Stimulated activated naive B cell treated with anti-CD40 and anti-IgM and Interleukin-4, amounts not matched to agents 10 μg/mL and 1 μg/mL and 100 μg/mL, for 72 hours (primary cell): ENCODE measurements at places on chromosomes 12 and 14.
A peak's percentile ranks its signal among the peaks of the same experiment; 100 is the strongest.

- no peak for DNase-seq
Observed at GRCh38 chr12:644818-645552, 18.3 kb downstream of the NINJ2 start.

GRCh38 chr12:80707126-80707829 is at the start of gene MYF6:
Gene MYF6 (plus strand): TSS chr12:80707634. CDS start chr12:80707720, 86 bp downstream.
- no peak for DNase-seq

DNA sequence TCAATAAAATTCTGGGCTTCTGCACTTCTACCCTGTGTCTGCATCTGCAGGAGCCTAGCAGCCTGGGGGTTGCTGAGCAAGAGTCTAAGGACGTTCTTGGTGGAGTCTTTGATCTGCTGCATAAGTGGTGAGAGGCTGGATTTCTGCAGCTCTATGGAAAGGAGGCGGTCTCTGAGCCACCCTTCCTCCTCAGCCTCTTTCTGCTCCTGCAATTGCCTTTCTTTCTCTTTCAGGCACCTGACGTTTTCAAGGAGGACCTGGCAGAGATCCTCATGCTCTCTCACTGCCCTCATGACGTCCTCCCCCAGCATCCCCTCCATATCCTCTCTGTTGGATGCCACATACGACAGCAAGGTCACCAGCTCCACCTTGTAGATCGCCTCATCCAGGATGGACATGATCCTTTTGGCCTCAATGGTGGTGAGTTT is 13.6 kb upstream of the TPCN1 start:
- DNase-seq, result no peak

DNA sequence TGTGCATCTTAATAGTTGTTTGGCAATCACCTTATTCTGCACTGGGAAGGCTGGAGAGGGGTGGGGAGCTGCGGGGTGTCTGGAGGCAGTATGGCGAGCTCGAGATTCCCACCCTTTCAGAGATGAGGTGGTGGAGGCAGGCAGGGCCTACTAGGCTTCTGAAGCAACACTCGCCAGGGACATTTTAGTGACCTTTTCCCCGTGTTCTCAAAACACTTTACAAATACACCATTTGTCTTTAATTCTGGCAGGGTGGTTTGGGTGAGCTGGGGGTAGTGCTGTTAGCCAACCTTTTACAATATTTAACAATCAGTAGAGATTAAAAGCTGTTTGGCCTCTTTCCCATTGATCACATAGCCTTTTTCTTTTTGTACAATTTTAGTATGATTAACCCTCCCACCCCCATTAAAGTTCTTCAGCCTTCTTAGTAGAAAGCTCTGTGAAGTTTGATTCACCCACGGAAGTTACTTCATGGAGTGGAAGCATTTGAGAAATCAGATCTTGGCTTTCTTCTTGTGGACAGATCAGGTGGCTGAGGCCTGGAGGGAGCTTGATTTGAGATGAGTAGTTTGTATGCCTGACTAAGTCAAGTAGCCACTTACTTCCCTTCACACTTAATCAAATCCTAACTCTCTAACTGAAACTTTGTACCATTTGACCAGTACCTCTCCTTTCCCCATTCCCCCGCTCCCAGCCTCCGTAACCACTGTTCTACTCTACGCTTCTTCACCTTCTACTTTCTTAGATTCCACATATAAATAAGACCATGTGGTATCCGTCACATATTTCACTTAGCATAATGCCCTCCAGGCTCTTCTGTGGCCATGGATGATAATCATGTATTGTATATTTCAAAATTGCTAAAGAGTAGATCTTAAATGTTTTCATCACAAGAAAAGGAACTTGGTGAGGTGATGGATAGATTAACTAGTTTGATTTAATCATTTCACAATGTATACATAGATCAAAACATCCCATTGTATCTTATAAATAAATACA is 41.0 kb downstream of the TRAF3 start:
- DNase-seq, result no peak

GRCh38 chr14:53458368-53458814 is 305.3 kb upstream of the DDHD1 start:
- no peak for DNase-seq

- no peak for DNase-seq
Observed at GRCh38 chr14:105068818-105069217, 3.6 kb upstream of the GPR132 start.

GRCh38 chr12:16612647-16613046 is 6.7 kb upstream of the LMO3 start:
- DNase-seq, result no peak

DNA sequence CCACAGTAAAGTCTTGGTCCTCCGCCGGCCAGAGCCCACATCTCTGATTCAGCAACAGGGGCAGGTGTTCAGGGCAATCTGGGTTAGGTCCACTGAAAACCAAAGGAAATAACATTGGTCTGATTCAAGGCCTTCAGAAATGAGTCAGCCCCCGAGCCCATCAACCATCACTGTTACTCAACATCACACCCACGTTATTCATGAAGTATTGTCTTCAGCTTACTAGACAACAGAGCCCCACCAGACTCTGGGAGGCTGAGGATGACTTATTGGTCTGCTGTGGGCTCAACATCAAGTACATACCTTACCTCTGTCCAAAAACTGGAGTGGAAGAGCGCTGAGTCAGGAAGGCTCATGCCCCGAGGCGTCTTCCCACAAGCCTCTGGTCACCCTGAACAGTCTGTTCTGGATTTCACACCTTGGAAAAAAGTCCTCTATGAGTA is 97.5 kb downstream of the ZFP36L1 start:
- DNase-seq, result peak; percentile 56

GRCh38 chr14:103519837-103520212 is 2.8 kb downstream of the CKB start:
- no peak for DNase-seq

- DNase-seq, result no peak
Observed at GRCh38 chr12:4775936-4776335, 55.7 kb downstream of the GALNT8 start.

DNA sequence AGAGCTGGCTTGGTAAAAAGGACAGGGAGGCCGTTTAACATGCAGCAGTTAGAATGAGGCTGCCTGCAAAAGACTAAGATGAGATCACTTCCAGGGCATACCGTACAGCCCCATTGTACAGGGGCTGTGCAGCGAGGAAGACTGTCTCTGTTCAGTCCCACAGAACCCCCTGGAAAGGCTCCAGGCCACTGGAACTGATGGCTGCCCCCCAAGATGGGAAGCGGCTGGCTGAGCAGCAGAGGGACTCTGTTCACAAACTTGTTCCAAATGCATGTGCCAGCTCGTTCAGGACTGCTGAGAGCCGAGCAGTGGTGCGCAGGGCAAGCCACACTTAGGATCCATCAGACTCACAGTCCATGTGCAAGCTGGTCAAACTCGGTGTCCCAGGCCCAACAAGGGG is 82.9 kb downstream of the CHGA start:
- DNase-seq, result no peak

- DNase-seq, result no peak
Observed at GRCh38 chr14:64932231-64932630, 10.3 kb downstream of the GPX2 start.

- no peak for DNase-seq
Observed at GRCh38 chr12:118150625-118151024, 14.7 kb downstream of the PEBP1 start.

GRCh38 chr14:96660123-96660522 is 137.1 kb upstream of the VRK1 start:
- no peak for DNase-seq

- DNase-seq, result no peak
Observed at GRCh38 chr12:123050331-123050831, 69.9 kb downstream of the ARL6IP4 start.

GRCh38 chr14:63237791-63238190 is 33.5 kb downstream of the RHOJ start:
- DNase-seq, result no peak

GRCh38 chr12:65728848-65729793 is 95.2 kb upstream of the HMGA2 start:
- no peak for DNase-seq

DNA sequence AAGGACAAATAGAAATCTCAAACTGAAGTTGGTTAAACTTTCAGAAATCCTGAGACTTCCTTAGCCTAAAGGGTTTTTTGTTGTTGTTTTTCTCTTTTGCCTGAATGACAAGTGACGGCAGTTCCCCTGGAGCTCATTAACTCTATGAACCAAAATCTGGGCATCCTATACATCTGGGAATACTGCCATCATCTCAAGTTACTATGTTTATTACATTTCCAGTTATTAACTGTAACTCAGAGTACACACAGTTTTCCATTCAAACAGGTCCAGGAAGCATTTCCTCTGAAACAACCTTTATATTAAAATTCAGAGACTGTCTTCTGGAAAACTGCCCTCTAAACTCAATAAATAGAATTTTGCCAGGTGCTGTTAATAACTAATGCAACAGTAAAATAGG is 55.6 kb upstream of the CDKL1 start:
- DNase-seq, result no peak

GRCh38 chr12:110913119-110914056 is 7.0 kb downstream of the MYL2 start:
- DNase-seq, result peak; percentile 51

- no peak for DNase-seq
Observed at GRCh38 chr14:29264865-29265264, 498.3 kb downstream of the FOXG1 start.

DNA sequence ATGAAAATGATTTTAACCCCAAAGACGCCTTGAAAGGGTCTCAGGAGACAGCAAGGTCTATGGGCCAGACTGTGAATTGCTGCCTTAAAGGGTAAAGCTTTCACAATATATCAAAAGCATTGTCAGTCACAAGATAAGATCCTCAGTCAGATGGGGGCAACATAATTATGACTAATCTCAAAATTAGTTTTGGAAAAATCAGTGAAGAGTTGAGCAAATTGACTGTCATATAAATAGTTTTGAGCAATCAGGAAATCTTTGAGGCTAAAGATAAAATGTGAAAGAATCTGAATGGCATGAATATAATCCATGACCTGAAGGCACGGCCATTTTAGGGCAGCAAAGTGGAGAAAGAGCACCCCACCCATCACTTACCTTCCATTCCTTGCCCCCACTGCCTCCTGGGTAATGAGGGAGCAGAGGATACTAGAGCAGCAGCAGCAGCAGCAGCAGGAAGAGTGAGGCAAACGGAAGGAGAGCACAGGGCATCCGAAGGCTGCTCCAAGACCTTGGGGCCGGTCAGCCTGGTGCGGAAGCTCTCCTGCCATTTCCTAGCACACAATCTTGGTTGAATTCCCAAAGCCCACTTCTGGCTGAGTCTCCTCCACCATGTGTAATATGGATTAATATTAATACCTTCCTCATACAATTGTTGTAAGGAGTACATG is 7.0 kb downstream of the STON2 start:
- DNase-seq, result no peak

DNA sequence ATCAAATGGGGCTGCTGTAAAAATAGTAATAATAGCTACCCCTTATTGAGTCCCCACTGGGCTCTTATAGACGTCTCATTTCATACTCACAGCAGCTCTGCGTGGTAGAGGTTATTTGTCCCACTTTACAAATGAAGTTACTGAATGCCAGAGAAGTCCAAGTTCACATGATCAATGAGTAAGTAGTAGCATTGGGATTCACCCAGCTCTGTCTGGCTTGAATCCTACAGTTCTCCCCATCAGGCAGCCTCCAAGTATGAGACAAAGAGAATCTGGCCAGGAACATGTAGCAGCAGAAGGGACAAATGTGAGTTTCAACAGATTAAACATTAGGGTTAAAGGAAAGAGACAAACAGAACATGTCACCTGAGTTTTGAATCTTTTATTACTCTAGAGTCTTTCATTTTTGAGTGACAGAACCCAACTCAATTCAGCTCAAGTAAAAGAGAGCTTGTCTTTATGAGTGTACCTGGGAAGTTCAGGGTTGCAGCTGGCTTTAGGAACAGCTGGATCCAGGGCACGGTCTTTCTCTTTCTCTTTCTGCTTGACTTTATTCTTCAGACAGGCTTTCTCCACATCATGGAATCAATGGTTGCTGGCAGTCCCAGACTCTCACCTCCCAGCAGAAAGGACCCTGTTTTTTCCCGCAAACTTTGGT is 64.1 kb upstream of the JDP2 start:
- no peak for DNase-seq

DNA sequence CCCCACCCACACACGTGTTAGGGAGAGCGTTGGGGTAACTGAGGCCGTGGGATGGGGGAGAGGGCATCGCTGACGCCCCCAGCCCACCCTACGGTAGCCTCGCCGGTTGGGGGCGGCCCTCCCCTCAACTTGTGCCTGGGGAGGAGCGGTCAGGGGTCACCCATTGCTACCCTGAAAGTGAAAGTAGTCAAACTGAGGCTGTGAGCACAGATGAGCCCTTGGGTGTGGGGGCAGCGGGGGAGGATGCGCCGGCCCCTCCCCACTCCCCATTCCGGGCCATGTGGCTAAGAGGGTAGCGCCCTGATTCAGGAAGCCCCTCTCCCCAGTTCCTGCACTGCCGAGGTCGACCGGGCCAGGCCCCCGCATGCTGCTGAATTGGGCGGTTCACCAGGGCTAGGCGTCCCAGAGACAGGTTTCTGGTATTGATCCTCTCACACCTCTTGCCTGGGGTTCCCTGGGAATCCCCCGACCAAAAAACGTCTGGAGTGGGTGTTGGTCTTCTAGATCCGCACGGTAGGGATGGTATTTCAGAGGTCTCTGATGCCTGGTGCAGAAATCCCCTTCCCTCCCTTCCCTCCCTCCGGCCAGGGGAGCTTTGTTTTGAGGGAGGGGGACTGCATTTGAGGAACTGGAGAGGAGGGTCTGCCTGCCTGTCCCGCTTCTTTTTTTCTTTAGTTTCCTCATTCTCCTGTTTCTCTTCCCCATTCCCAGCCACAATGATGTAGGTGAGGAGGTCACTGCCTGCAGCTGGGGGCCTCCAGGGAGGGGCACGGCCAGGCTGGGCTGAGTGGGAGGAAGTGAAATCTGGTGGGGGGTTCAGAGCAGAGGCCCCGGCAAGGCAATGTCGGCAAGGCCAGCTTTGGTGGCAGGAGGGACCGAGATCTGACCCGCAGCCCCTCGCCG is 1.0 kb downstream of the SH2B3 start:
- peak; percentile 86 for DNase-seq

GRCh38 chr12:75970310-75970709 is 61.3 kb downstream of the PHLDA1 start:
- no peak for DNase-seq

DNA sequence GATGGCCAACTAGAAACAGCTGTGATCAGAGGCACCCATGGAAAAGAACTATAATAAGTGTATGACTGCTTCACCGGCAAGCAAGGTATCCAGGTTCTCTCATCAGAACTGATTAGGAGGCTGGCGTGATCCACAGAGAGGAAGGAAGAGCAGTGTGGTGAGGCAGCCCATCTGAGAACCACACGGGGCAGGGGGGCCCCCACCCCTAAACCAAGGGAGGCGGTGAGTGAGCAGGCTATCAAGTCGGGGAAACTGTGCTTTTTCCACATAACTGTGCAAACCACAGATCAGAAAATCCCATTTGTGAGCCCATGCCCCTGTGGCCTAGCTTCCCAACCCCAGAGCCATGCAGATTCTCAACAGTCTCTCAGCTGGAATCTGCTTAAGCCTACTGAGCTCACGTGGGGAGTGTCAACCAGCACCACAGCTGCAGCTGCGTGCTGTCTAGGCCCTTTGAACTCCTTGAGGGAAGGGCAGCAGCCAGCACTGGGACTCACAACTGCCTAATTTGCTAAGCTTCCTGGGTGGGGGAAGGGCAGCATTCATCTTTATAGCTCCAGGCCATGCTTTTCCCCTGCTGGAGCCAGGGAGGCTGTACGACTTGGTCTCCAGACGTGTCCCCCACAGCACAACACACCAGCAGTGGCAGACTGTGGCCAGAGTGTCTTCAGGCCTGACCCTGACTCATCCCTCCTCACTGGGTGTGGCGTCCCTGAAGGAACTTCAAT is 444.4 kb upstream of the ATP2B1 start:
- DNase-seq, result no peak
